ENCODE measurements at places on chromosomes 4 and X. TPM values are rescaled to one million over a fixed set of nuclear protein-coding genes. Genes with fewer than 3 reads are reported as not detected.
A peak's percentile ranks its signal among the peaks of the same experiment; 100 is the strongest.

UCHL1 gene
- 7.9 TPM for total RNA-seq

CLNK gene
- not detected for total RNA-seq

EGF gene
- total RNA-seq = 13.1 TPM

BMP3 gene
- not detected for total RNA-seq

PRDM5 gene
- 7.4 TPM for total RNA-seq

LRIT3 gene
- total RNA-seq = not detected

NOX1 gene
- total RNA-seq = not detected

- DNase-seq = no peak
These were observed 106.4 kb downstream of the MID1 start for GRCh38 chrX:10513974-10514373.

DNA sequence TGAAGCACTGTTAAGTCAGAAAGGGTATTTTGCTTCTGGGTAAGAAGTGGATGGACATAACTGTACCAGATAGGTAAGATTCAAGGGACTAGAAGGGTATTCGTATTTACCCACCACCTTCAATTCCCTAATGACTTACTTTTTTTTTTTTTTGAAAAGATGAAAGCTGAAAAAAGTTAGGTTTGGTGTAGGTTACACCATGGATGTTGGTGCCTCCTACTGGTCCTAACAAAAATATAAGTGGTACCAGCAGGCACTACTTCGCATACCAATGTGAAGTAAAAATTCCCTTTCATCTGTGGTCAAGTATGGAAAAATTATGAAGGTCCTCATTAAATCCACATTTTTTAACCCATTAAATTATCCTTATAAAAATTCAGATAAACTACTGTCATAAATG is 7.2 kb downstream of the ANKRD17 start:
- DNase-seq = no peak

DNA sequence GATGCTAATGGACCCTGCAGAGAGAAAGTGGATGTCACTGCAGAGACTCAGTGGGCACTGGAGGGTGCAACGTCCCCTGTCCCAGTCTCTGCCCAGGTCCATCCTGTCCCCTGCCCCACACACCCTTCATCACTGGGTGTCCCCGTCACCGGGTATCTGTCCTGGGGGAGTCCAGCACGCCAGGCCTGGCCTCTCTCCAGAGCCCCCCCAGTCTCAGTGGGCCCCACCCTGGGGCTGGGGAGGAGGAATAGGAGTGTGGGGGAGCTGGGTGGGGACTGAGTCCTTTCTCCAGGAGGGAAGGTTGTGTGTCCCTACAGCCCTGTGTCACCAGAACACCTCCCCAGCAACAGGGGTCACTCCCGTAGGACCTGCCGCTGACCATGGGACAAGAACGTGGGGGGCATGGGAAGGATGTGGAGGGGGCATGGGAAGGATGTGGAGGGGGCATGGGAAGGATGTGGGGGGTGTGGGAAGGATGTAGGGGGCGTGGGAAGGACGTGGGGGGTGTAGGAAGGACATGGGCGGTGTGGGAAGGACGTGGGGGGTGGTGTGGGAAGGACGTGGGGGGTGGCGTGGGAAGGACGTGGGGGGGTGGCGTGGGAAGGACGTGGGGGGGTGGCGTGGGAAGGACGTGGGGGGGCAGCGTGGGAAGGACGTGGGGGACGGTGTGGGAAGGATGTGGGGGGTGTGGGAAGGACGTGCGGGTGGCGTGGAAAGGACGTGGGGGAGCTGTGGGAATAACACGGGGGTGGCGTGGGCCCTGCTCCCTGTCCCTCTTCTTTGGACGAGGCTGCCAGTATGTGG is 21.0 kb upstream of the SPON2 start:
- DNase-seq = peak; percentile 51

GRCh38 chr4:40200875-40201801 is 4.3 kb downstream of the RHOH start:
- no peak for DNase-seq

- no peak for DNase-seq
These were observed 96.0 kb upstream of the GABRG1 start for GRCh38 chr4:46219872-46220271.

DNA sequence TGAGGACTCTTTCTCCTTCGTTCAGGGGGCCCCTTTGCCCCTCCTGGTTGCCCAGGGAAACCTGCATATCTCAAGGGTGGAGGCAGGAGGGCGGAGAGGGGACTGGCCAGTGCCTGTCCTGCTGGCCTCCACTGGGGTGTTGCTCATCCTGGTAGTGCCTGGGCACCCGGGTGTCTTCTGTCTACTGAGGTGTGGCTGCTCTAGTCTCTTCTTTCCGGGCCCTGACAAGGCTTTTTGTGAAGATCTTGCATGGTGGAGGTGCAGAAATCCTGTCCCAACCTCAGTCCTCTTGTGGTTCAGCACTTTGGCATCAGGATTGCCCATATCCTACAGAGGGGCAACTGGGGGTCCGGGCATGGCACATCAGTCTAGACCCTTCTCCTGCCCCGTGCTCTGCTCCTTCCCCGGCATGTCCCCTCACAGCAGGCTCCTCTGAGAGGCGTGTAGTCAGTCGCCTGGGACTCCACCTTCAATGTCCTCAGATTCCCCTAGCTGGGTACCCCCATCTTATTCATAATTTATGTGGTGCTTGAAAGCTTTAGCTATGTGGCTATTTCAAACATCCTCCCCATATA is 1.9 kb downstream of the CCDC110 start:
- no peak for DNase-seq

GRCh38 chr4:77938560-77938959 is 75.9 kb downstream of the MRPL1 start:
- no peak for DNase-seq

DNA sequence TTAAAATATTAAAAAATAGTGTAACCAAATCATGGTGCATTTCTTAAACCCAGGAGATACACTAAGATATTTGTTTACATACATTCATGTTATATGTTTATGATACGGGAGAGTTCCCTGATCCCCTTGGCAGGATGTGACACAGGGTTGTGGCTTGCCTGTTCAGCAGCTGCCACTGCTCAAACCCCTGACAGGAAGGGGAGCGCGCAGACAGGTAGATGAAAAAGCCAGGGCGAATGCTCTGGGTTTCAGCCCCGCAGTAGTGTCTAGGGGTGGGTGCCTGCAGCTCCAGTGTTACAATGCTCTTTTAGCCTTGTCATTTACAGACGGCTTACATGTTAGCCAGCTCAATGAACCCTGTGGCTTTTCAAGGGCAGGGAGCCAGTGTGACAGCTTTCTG is 1343.8 kb upstream of the IGFBP7 start:
- no peak for DNase-seq

DNA sequence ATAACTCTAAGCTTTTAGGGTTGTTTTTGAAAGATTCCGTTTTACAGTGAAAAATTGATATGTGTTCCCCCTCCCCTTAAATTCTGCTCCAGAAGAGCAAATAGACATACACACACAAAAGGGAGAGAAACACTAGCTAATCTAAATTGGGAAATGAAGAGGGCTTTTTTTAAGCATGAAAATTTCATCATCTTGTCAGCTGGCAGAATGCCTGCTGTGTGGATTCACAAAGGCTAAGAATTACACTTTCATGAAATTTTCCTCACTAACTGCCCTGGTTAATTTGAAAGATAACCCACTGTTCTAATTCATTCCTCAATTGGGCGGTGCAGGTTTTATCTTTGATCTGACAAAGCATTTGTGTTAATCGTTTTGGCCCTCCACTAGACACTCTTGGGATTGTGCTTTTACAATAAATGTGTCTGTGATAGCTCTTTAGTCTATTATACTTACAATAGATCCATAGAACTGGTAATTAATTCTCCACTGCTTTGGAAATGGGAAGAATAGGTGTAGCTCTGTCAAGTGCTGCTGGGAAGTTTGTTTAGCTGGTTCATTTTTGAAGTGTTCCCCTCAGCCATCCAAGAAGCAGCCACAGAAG is 152.9 kb downstream of the POLA1 start:
- DNase-seq = no peak

DNA sequence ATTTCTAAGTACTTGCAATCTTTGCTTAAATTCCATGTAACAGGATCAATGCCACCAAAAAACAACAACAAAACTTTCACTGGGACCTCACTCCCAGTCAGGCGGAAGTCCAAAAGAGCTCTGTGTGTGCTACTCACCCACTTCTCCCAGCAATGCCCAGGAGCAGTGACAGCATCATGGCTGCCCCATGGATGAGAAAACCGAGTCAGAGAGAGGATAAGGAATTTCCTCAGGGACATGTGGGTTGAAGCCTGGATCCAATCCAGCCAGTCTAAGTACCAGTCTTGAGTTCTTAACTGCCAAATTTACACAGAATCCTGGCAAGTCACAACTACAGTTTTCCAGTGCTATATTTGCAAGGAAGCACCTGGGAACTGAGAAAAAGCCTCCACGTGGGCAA is 64.5 kb downstream of the STX18 start:
- no peak for DNase-seq

DNA sequence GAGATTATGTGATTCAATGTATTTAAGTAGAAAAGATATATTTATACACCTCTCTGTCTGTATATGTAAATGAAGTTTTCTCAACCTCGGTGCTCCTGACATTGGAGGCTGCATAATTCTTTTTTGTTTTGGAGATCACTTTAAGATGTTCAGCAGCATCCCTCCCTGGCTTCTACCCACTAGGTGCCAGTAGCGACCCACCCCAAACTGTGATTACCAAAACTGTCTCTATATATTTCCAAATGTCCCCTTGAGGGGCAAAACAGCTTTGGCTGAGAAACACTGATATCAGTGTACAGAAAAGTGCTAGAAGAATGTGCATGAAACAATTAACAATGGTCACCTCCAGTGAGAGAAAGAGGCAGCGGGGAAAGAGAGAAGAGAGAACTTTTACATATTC is 51.2 kb downstream of the DCX start:
- DNase-seq = no peak

DNA sequence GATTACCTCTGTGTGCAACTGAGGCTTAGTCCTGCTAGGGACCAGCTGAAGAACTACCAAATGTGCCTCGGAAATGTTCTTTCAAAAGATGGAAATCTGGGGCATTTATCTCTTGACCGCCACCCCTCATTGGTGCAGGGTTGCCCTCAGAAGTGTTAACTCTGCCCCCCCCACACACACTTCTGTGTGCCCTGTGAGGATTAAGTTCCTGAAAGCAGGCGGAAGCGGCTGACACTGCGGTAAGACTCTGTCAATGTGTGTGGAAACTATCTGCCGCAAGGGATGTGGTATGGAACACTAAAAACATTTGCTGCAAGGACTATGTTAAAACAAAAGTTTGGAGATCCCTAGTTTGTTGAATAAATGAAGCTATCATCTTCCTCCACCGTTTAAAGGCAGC is 106.9 kb upstream of the NDP start:
- no peak for DNase-seq

GRCh38 chr4:141957416-141957815 is 321.0 kb downstream of the IL15 start:
- no peak for DNase-seq
